ENCODE measurements at places on chromosomes 1 and 21. TPM values are rescaled to one million over a fixed set of nuclear protein-coding genes. Genes with fewer than 3 reads are reported as not detected.

The PRR9 gene
- 0.10 TPM for total RNA-seq

The CD2 gene
- not detected for total RNA-seq

The FNDC10 gene
- 9.4 TPM for total RNA-seq

The CLCA1 gene
- total RNA-seq = not detected

The BNIPL gene
- 0.17 TPM for total RNA-seq

The ADAM30 gene
- not detected for total RNA-seq

The GPX7 gene
- total RNA-seq = not detected

The PADI2 gene
- total RNA-seq = 1.4 TPM

The DCST1 gene
- 0.06 TPM for total RNA-seq

The SERTAD4 gene
- 1.1 TPM for total RNA-seq

The CHD1L gene
- 33.8 TPM for total RNA-seq

The FMN2 gene
- total RNA-seq = 3.2 TPM

The REG4 gene
- total RNA-seq = not detected

The L1TD1 gene
- total RNA-seq = not detected

The TFF2 gene
- not detected for total RNA-seq

The GABRD gene
- 0.39 TPM for total RNA-seq

The JUN gene
- total RNA-seq = 19.0 TPM

The KAZN gene
- 4.7 TPM for total RNA-seq

The IL20 gene
- total RNA-seq = not detected

The CELA3A gene
- not detected for total RNA-seq

The BSND gene
- not detected for total RNA-seq

The RASSF5 gene
- 1.1 TPM for total RNA-seq

The ACTL8 gene
- total RNA-seq = 1.7 TPM

The SELL gene
- 0.08 TPM for total RNA-seq
